ENCODE measurements at places on chromosomes 1 and 21. TPM values are rescaled to one million over a fixed set of nuclear protein-coding genes. Genes with fewer than 3 reads are reported as not detected.

- no peak for DNase-seq
Observed at GRCh38 chr1:172967936-172968335, 82.8 kb downstream of the TNFSF18 start.

Gene RNU1-2
- total RNA-seq: under 0.01 TPM

DNA sequence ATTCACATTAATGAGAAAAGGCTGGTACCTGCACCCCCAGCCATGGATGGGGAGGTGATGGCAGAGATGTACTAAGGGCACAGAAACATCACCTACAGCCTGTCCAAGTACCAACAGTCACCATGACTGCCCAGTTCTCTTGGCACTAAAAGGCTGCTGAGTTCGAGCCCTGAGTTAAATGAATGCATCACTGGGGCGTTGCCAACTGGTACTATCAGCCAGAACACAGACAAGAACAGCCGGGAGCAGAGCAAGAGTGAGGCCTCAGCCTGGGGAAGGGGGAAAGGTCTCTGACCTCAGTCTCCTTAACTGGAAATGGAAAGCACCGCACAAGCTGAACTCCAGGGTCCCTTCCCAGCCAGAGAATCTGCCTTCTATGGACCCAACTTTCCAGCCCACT is 60.5 kb downstream of the GLIS1 start:
- peak; percentile 64 for DNase-seq

GRCh38 chr21:42331660-42332059 is 16.5 kb upstream of the TFF3 start:
- no peak for DNase-seq

DNA sequence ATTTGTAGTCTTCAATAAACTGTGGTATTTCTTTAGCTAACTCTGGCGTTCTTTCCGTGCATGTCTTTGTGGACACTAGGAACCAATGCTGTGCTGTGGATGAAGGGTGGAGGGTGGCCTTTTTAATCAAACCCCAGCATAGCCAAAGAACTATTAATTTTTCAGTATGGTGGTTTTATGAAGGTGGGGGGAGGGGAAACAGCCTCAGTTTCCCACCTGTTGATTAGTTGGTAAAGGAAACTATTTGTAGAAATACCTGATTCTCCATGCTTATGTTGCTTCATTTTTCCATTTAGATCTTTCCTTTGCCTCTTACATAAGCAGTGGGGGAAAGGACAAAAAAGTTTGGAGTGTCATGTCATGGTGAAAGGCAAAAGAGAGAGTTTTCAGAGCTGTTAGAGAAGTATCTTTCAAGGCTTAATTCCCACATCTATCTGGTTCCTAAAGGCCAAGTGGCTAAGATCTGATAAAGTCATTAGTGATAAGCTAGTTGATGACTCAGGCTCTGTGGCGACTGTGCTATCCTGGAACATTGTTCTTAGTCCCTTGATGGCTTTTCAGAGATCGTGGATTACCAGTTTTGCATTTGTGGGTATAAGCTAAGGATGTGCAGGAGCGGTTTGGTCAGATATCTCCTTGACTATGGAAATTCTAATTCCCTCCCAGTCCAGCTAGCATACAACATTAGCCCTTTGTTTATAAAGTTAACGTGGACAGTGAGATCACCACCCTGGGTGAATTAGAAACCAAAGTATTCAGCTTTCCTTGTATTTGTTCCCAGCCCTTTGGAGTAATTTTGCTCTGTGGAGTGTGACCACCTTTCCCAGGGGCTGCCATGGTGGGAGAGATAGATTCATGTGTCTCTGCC is 8.7 kb upstream of the HAX1 start:
- DNase-seq: no peak

GRCh38 chr1:76035053-76035452 is 39.5 kb upstream of the ST6GALNAC3 start:
- DNase-seq: no peak

Gene DPH5
- total RNA-seq: 33.3 TPM

Gene VHLL
- not detected for total RNA-seq

GRCh38 chr21:44602463-44602850 is 2.1 kb downstream of the KRTAP10-7 start:
- DNase-seq: no peak

Gene ZNF593OS
- not detected for total RNA-seq

Gene TRABD2B
- total RNA-seq: under 0.01 TPM

DNA sequence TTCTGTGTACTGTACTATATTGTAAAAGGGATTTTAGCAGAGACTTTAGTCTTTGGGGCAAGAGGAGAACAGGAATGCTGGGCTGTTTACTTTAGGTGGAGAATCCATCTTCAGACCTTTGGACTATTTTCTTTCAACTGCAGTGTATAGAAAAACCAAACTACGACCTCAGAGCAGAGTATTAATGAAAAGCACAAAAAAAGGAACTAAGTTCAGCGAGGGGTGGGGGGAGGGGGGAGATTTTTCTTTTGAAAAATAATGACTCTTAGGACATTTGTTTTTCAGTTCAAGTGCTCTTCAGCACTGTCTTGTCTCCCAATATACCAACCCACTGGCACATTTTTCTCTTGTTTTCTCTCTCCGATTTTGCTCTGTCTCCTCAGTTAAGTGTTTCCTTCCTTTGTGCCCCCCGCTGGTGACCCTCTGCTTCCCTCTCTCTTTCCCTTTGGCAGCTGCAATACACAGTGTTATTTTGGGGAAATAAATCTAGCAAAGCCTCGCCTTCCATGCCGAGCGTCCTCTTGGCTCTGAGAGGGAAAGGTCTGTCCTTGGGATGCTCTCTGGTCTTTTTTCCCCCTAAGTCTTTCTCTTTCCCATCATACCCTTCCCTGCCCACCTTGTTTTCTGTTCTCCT is 44.8 kb downstream of the ACP6 start:
- no peak for DNase-seq
